ENCODE measurements at places on chromosomes 5 and 9.

GRCh38 chr5:132776131-132776937 is 705 bp downstream of the SEPTIN8 start:
- no peak for DNase-seq

DNA sequence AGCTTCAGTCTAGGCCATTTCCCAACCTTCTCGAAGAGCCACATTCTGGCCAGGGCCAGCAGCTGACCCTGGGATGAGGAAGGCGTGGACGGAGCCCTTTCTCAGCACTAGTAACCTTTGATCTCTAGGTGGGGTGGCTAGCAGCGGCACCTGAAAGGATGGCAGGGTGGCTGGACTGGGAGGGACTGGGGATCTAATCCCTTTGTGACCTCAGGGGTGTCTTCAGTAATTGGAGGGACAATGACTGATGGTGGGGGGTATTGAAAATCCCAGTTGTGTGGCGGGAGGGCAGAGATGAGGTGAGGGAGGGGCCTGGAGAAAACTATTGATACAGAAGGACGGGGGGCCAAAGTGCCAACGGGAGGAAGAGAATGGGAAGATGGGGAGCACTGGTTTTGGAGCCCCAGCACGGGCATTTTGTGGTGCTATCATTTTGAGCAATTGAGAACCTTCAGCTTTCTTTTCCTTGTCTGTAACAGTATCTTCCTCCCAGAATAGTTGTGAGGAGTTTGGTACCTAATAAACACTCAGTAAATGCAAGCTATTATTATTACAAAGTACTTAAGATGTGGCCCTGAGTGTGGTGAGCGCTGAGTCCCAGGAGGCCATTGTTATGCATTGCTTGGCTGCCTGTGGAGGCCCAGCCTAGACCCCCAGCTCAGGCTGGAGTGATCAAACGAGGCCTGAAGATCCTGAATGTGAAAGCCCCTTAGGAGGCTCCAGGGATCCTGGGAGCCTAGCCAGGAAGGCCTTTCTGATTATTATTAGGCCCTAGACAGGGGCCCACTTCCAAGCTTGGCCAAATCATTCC is 37.3 kb upstream of the UBE2D2 start:
- no peak for DNase-seq

- DNase-seq: peak; percentile 71
Measured at GRCh38 chr5:97231025-97231636, 48.1 kb upstream of the RIOK2 start.

GRCh38 chr5:177447066-177447610 is 524 bp downstream of the PRR7 start:
- no peak for DNase-seq

DNA sequence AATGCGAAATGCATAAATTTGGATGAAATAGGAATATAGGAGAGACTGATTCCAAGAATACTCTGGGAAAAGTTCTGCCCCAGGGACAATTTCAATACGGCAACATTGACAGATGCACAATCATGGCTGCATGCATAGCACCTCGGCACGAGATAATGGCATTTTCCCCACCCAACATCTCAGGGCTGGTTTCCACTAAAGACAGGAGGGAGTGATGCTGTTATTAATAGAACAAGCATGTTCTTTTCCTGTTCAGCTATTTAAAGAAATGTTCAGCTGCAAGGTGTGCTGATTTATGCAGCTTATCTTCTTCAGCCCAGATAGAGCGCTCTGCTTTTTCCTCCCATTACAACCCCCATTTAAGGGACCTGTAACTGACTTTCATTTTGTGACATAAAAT is 740.2 kb downstream of the TLR4 start:
- no peak for DNase-seq

DNA sequence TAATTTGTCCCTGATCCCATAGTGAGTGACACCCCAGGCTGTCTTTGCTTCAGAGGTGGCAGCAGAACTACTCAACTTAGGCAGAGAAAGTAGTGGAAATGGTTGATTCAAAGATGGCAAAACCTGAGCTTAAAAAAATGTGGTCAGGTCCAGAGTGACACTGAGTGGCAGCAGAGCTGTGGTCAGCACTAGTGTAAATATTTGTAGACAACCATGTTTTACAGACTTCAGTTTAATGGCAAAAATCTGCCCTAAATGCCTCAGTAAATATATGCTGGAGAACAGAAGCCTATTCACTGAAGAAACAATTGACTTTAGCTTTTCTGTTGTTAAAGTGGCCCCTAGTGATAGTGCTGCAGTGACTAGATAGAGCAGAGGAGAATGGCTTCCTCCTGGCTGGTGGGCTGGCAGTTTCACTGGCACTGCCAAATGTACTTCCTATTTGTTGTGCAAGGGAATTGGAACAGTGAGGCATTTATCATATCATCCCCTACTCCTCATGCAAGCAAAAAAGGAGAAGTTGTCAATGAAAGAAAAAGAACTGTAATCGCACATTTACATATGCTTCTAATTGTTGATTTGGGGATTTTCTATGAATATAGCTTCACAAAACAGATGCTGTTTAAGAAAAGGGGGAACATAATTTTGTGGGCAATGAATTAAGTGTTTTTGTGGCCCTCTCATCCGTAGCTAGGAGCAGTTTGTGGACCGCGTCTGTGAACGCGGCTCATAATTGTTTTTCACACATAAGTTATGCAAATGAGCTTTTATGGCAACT is 12.0 kb downstream of the PBX3 start:
- DNase-seq: peak; percentile 91

DNA sequence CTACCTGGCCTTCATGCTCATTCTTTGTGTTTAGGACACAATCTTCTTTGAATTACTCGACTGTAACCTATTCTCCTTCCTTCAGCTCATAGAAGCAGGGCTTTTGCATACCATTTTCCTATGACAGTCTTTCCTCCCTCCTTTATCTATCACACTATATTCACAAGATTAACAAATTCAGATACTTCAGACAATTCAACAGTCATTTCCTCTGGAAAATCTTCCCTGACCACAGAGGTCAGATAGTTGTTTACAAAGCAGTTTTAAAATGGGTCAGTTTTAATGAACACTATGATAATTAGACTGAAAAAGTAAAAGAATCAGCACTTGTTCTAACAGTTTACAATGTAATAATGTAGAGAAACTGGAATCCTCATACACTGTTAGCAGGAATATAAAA is 4.3 kb downstream of the CAAP1 start:
- DNase-seq: no peak

DNA sequence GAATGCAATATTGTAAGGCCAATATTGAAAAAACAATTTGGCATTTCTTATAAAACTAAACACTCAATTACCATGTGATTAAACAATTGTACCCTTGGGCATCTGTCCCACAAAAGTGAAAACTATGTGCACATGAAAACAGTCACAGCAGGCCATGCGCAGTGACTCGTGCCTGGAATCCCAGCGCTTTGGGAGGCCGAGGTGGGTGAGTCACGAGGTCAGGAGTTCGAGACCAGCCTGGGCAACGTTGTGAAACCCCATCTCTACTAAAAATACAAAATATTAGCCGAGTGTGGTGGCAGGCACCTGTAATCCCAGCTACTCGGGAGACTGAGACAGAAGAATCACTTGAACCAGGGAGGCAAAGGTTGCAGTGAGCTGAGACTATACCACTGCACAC is 343.7 kb downstream of the DMRTA1 start:
- no peak for DNase-seq

GRCh38 chr5:172321593-172321992 is 38.0 kb upstream of the UBTD2 start:
- no peak for DNase-seq

DNA sequence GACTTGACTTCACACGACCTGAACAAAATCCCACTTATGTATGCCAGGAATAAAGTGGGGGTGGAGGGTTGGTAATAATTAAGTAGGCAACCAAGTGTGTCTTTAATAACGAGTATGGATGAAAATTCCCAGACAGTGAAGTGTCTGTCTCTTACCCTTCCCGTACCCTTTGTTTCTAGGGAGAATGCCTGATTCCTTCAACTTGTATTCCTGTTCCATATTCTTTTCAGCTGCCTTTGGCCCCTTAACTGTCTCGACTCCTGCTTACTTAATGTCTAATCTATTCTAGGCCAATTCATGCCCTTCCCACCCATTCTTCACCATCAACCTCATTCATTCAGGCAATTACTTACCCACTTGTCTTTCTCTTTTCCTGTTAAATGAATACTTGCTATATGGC is 380.5 kb downstream of the RAB3C start:
- no peak for DNase-seq

DNA sequence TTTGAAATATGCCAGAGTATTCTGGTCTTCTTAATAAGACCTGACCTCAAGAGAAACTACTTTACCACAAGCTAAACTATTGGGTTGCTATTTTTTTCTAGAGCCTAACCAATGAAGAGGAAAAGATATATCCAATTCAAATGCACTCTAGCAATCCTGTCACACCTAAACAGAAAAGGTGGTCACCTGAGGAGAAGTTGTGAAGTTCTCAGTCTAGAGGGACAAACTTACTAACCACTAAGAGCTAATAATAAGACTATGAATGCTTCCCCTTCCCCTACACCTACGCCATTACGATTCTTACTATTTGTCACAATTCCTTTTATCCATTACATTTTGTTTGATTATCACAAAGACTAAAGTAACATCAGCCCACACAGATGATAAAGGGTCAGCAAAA is 29.7 kb downstream of the RLN2 start:
- no peak for DNase-seq

DNA sequence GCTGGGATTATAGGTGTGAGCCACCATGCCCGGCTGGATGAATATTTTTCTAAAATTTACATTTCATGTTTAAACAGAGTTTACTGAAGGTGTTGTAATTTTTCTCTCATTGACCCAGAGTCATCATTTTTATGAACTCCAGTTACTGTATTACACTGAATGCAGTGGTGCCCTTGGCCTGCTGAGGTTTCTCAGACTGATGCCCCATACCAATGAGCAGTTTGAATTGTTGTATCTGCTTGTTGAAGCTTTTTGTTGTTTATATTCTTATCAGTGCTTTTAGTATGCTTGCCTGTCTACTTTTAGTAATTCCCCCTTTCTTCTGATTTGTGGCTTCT is 29.9 kb downstream of the NFX1 start:
- DNase-seq: no peak

DNA sequence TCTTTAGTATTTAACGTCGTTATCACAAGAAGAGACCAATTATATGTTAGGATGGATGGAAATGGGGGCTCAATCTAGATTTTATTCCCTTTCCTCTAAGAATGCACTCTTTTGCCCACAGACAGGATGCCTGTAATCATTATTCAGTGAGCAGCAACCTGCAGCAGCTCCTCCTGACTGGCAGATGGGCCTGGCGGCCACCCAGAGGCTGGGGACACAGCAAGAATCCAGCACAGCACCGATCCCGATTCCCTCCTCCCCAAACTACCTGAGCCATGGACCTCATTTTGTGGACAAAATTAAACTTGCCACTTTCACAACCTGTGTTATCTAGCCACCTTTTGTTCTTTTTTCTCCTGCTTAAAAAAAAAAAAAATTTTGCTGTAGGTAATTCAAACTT is 101.0 kb downstream of the USP20 start:
- DNase-seq: no peak

GRCh38 chr9:2018162-2018643 is 3.1 kb downstream of the SMARCA2 start:
- DNase-seq: peak; percentile 21

- no peak for DNase-seq
Measured at GRCh38 chr5:131226899-131227298, 37.0 kb upstream of the CDC42SE2 start.

- no peak for DNase-seq
Measured at GRCh38 chr9:129440435-129441186, 180.3 kb downstream of the C9orf50 start.

DNA sequence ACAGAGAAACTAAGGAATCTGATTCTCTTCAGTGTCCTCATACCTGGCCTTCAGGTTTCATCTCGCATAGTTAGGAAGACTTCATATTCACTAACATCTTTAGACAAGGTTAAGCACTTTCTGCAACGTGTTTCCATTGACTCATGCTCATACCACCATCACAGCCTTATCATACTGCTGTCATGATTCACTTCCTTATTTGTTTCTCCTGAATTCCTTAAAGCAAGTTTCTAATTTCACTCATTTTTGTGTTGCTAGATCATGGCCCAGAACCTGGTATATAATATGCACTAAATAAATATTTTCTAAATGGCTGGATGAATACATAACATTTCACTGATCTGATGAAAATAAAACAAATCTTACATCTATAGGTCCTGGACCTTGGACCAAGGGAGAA is 472.9 kb downstream of the PRELID2 start:
- no peak for DNase-seq

DNA sequence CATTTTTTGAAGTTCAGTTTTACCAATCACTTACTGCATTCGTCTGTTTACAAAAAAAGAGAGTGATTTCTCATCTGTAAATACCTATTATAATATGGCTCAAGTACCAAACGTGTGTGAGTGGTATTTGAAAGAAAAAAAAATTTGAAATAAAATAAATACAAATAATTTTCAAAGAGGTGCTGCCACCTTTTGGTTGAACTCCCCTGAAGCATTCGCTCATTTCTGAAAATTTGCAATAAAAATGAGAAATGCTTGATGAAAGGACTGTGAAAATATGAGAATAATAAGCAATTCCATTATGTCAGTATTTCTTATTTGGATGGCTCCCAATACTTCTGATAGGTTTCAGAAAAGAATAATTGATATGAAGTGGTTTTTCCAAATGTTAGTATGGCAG is 409.9 kb downstream of the CTNND2 start:
- DNase-seq: peak; percentile 13

- DNase-seq: no peak
Measured at GRCh38 chr9:138101444-138102234, 224.1 kb downstream of the CACNA1B start.

DNA sequence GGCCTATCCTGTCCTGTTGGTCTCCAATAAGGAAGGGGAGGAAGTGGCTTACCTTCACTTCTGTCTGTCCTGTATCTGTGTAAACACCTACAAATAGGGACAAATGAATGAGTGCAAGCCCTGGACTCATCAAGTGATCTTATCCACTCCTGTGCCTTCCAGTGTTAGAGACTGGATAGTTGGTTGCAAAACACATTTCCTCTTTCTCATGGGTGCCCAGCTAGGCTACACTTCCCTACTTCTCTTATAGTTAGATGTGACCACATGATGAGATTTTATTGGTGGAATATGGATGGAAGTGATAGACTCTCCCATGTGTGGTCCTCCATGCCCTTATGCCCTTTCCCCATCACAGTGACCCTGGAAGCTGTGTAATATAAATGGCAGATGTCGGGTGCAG is 16.9 kb upstream of the PFDN1 start:
- DNase-seq: peak; percentile 84

GRCh38 chr5:39264528-39264927 is 45.2 kb upstream of the FYB1 start:
- DNase-seq: no peak

All from inflammatory macrophage (primary cell).